ENCODE measurements at places on chromosomes 13 and 19. TPM values are rescaled to one million over a fixed set of nuclear protein-coding genes. Genes with fewer than 3 reads are reported as not detected.

The ZNF610 gene
- total RNA-seq, result 2.3 TPM

The SELENOV gene
- not detected for total RNA-seq

The CTXN1 gene
- 18.6 TPM for total RNA-seq

The PRSS57 gene
- total RNA-seq, result not detected

The LAMP1 gene
- total RNA-seq, result 231 TPM

The CPAMD8 gene
- total RNA-seq, result 1.6 TPM

The CYP2A6 gene
- not detected for total RNA-seq

The CAPN12 gene
- 2.6 TPM for total RNA-seq

The ZNF729 gene
- not detected for total RNA-seq

The CLIP3 gene
- 15.2 TPM for total RNA-seq

The MCEMP1 gene
- not detected for total RNA-seq

The IL11 gene
- total RNA-seq, result 38.4 TPM

The CD70 gene
- total RNA-seq, result 112 TPM

The RPL28 gene
- 177 TPM for total RNA-seq

The SIGLEC8 gene
- not detected for total RNA-seq

The ZNF497 gene
- 0.17 TPM for total RNA-seq

The HIF3A gene
- 1.1 TPM for total RNA-seq

The PCDH9 gene
- 4.6 TPM for total RNA-seq

The SIGLEC5 gene
- not detected for total RNA-seq

The COX7A1 gene
- total RNA-seq, result 2.8 TPM

The TMEM221 gene
- total RNA-seq, result 0.30 TPM

The MYH14 gene
- total RNA-seq, result 0.85 TPM

The C19orf73 gene
- 0.45 TPM for total RNA-seq

The CCDC122 gene
- 8.2 TPM for total RNA-seq

Data from renal cortical epithelial cell (primary cell).